ENCODE measurements at places on chromosomes 2 and 18. TPM values are rescaled to one million over a fixed set of nuclear protein-coding genes. Genes with fewer than 3 reads are reported as not detected.

DNA sequence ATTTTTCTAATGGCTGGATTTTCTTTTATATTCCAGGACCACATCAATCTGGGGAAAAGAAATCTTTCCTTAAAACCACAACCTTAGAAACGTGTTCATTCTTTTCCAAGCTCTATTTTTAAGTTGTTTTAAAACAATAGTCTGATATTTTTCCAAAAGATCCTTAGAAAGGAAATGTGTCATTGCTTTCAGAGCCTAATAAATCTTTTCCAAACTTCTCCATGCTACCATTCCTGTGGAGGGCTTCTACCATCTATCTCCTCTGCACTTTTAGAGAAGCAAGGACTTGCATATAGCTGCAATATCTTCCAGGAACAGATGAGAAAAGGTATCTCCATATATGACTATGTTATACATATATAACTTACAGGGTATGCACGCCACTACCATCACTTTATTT is 21.2 kb downstream of the WDFY1 start:
- no peak for DNase-seq

- no peak for DNase-seq
Observed at GRCh38 chr2:20880221-20880771, 57.4 kb upstream of the LDAH start.

GRCh38 chr18:79581406-79581805 is 98.2 kb upstream of the CTDP1 start:
- no peak for DNase-seq

DNA sequence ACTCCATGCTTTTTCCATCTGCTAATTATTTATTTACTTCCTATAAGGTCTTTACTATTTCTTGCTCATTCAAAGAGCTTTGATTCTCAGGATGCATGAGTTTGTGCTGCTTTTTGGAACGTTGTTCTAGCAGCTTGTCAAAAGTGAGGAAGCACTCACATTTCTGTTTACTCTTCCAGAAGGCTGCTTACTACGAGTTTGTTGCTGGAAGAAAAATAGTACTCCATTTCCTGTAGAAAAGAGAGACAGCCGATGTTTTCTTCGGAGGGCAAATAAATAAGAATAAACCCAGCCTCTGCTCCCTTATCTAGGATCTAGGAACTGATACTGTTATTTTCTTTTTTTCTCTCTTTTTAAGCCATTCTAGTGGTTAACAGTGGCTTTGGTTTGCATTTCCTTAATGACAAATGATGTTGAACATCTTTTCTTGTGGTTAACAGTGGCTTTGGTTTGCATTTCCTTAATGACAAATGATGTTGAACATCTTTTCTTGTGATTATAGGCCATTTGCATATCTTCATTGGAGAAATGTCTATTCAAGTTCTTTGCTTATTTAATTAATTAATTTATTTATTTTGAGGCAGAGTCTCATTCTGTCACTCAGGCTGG is 20.5 kb downstream of the CYP27A1 start:
- DNase-seq: no peak

DNA sequence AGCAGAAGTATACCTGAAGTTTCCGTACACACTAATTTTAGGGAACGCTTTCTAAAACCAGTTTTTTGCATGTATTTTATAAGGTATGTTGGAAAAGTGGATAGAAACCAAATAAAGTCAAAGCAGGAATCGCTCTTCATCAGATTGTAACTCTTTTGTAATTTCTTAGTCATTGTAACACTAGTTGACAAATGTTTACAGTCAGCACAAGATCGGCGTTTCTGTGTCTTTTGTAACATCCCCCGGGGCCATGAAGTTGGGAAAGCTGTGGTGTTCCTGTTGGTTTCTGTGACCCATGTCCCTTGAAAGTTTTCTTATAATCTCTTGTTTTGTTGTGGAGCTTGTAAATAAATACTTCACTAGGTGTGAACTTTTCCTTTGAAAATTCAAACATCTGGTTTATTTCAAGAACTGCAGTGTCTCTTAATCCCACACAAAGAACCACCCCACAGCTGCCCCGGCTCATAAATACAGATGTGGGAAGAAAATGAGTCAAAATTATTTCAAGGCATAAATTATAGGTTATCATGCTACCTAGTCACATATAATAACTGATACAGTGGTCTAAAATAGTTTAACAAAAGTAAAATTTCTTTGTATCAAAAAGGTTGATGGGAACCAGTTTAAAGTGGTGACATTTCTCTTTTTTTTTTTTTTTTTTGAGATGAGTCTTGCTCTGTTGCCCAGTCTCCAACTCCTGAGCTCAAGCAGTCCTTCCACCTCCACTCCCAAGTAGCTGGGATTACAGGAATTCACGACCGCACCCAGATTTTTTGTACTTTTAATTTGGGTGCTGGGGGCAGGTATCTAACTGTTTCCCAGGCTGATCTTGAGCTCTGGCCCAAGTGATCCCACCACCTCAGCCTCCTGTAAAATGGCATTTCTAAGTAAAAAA is 751 bp upstream of the NMI start:
- peak; percentile 38 for DNase-seq

GRCh38 chr2:80496775-80497174 is 192.2 kb upstream of the LRRTM1 start:
- no peak for DNase-seq

DNA sequence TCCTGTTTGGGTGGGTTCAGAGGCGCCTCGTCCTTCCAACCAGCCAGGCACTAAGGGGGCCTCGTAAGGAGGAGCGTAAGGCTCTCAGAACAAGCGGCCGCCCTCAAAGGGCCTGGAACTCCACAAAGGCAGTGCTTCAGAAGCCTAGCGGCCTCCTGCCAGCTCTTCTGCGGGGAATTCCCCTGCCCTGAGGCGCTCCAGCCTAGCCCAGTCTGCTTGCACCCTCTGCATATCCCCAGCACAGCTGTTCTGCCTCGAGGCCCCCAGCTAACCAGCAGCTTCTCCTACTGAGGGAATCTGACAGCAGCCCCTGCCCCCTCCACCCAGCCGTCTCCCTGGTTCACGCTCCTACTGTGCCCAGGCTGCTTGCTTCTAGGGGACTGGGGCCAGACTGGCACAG is 265.9 kb downstream of the TFCP2L1 start:
- DNase-seq: no peak

DNA sequence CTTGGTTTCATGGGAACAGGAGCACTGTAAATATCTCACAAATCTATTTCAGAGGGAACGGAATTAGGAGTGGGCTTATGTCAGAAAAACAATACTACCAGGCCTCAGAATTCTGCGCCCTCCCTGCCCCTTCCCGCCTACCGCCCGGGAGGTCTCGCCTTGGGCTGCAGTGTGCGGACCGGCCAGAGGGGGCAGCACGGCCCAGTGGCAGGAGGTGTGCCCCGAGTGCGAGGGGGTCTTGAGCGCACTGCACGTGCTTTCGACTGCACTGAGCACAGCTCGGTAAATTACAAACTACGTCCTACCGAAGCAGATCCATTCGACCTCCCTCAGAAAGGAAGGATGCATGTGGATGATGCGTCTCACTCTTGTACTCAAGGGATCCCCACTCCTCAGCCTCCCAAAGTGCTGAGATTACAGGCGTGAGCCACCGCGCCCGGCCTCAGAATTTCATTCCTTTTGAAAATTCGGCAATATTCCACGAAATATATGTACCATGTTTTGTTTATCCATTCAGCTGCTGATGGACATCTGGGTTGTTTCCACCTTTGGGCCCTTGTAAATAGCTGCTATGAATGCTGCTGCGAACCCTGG is 297.0 kb downstream of the BCL2 start:
- DNase-seq: no peak

GRCh38 chr2:9739531-9739964 is 103.7 kb upstream of the TAF1B start:
- DNase-seq: no peak

DNA sequence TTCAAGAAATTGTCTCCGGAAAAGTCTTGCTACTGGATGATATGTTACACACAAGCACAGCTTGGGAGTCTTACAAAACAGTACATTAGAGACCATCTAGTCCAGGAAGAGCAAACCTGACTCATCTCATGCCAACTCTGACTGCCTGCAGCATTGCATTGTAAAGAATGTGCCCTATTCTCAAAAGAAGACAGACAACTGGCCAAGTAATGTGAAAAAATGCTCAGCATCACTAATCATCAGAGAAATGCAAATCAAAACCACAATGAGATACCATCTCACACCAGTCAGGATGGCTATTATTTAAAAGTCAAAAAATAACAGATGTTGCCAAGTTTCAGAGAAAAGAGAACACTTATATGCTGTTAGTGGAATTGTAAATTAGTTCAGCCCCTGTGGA is 42.7 kb upstream of the GORASP2 start:
- no peak for DNase-seq

GRCh38 chr18:8367217-8367988 is 241.8 kb upstream of the RAB12 start:
- no peak for DNase-seq

DNA sequence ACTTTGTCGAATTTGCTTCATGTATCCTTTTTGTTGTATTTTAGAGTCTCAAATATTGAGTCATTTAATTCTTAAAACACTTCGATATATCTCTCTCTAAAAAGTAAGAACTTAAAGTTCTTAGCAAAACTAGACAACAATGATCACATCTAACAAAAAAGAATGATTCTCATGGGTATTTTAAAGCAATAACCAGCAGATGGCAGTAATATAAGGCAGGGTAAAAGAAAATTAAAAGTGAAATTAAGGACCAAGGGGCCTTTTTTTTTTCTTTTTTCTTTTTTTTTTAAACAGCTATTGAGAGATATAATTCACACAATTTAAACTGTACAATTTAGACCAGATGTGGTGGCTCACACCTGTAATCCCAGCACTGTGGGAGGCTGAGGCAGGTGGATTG is 9.9 kb upstream of the AOX1 start:
- DNase-seq: no peak

DNA sequence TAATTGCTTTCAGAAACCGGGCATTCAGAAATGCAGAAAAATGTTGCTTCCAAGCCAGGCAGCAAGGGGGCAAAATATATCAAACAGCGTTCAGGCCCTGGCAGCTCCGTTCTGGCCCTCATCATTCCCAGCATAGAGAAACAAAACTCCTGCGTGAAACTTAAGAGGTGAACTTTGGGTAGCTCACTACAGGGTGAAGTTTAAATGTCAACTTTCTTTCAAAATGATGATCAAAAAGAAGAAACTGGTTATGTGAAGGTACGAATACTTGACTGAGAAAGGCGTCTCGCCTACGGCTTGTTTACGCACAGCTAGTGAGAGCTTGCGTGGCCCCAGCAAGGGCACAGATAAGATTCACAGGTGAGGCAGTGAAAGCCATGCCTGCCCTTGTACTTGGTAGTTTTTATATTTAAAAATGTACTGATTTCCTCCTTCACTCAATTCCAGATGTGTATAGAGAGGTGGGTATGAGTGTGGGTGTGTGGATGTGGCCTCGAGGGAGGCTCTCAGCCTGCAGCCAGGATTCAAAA is 127.5 kb downstream of the NFATC1 start:
- DNase-seq: no peak

- DNase-seq: no peak
Observed at GRCh38 chr2:200781616-200782015, 30.1 kb upstream of the BZW1 start.

DNA sequence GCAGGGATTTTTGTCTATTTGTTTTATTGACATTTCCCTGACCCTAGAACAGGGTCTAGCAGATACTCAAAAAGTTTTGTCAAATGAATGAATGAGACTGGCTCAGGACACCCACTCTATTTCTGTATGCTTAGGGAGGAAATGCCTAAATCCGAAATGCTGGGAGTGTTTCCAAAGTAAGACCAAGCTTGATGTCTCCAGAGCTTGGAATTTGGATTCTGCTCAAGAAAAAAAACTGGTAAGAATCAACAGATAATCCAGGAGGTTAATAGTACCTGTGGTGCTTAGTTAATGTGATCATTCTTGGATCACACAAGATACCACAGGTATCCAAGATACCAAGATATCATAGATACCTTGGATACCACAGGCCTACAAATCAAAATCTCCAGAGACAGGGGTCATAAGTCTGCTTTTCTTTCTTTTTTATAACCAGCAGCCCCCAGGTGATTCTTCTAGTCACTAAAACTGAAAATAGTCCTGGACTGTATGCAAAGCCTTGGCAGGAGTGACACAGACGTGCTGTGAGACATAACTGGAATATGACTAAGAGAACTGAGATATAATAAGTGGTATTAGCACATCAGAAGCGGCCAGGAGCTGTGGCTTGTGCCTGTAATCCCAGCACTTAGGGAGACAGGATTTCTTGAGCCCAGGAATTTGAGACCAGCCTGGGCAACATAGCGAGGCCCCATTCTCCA is 39.9 kb upstream of the SP3 start:
- DNase-seq: no peak

DNA sequence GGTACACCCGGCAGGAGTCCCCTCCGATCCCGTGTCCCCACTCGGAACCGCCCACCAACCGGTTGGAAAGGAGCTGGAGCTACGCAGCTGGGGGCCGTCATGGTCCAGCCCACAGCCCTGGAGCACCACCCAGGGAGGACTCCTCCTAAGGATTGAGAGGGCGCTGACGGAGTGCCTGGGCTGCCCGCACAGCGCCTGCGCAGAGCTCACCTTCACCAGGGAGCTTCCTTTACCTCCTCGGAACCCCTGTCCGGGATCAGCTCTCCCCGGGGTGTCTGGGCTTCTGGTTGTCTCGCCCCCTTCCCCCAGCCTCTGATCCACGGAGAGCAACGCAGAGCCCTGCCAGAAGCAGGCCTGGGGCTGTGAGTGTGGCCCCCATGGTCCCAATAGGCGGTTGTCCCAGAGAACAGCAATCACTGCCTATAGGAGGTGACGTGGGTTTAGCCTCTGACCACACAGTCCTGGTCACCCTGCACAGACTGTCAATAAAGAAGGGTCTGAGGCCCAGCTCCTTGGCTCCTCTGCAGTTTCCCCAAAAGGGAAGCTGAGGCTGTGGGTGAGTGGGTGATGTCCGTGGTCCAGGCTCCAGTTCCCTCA is 14.6 kb downstream of the ALPG start:
- DNase-seq: no peak

- DNase-seq: peak; percentile 76
Observed at GRCh38 chr2:15591692-15592463, at the start of gene DDX1. TSS of gene DDX1 (plus strand) at chr2:15591868. CDS start at chr2:15591934, 66 bp downstream.

GRCh38 chr2:172261292-172261691 is 158.6 kb upstream of the DLX2 start:
- no peak for DNase-seq

ALK gene
- 0.32 TPM for polyA plus RNA-seq

CSRNP3 gene
- 12.4 TPM for polyA plus RNA-seq

MERTK gene
- 24.6 TPM for polyA plus RNA-seq

CTAGE1 gene
- polyA plus RNA-seq: 0.06 TPM

C18orf63 gene
- polyA plus RNA-seq: 0.36 TPM

EGR4 gene
- polyA plus RNA-seq: not detected

COPS9 gene
- polyA plus RNA-seq: 83.6 TPM
